Activated CD4-positive, alpha-beta memory T cell treated with anti-CD3 and anti-CD28 coated beads, Interleukin-2, amount 10 ng/mL, durations not matched to agents 7 days and 5 days (primary cell): ENCODE measurements at places on chromosomes 13 and 19. TPM values are rescaled to one million over a fixed set of nuclear protein-coding genes. Genes with fewer than 3 reads are reported as not detected.

YIPF2 gene
- 23.8 TPM for total RNA-seq

GRCh38 chr13:113086031-113086750 is 19.4 kb upstream of the F7 start:
- DNase-seq, result no peak

DNA sequence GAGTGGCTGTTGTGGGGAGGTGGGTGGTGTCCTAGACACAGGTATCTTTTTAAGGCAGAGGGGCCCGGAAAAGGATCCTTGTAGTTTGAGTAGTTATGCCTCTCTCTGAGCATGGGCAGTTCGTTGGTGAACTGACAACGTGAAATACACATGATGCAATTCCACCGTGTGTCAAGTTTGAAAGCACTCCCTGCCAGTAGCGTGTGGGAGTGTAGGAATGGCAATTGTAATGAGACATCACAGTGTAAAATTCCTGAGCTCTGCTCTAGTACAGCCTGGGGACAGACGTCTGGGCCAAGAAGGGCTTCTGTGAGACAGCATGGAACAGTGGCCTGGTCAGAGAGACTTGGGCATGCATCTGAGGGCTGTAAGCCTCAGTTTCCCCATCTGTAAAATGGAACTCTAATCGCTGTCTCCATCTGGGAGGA is 10.4 kb upstream of the ASF1B start:
- no peak for DNase-seq

KLHL1 gene
- not detected for total RNA-seq

PTGIR gene
- total RNA-seq, result 5.6 TPM

- DNase-seq, result no peak
These were observed 7.9 kb downstream of the CAB39L start for GRCh38 chr13:49435992-49436391.

DNA sequence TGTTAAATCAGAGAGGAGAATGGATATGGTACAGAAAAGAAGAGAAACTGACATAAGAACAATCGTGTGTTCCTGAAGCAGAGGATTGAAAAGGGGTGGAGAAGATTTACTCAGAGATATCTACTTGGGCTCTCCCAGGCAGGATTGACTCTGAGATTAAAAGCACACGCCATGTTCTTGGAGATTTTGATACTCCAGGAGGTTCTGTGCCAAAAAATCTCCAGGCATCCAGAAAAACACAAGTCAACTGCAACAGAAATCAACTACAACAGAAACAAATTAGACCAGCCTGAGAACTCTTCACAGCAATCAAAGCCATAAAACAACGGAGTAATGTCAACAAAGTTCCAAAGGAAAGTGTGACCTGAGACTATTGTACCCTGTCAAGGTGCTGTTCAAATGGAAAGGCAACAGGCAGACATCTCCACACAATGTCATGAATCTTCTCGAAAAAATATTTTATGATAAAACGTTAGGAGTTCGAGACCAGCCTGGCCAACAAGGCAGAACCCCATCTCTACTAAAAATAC is 104.2 kb downstream of the UBL3 start:
- no peak for DNase-seq

DNA sequence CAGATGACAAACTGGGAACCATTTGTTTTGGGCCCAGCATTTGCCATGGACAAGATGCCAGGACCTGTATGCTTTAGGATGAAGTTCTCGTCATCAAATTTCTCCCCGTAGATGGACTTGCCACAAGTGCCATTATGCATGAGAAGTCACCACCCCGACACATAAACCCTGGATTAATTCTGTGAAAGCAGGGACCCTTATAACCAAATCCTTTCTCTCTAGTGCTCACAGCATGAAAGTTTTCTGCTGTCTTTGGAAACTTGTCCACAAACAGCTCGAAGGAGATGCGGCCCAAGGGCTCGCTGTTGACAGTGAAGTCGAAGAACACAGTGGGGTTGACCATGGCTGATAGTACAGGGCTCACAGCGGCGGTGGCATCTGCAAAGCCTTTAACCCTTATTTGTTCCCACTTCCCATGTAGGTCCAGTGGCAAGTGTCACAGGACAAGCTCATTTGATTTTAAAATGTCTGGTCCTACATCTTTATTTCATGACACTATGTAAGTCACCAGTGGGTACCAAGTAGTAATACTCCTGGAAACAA is 75.2 kb upstream of the MIR17HG start:
- no peak for DNase-seq

CEACAM21 gene
- 77.8 TPM for total RNA-seq

DNA sequence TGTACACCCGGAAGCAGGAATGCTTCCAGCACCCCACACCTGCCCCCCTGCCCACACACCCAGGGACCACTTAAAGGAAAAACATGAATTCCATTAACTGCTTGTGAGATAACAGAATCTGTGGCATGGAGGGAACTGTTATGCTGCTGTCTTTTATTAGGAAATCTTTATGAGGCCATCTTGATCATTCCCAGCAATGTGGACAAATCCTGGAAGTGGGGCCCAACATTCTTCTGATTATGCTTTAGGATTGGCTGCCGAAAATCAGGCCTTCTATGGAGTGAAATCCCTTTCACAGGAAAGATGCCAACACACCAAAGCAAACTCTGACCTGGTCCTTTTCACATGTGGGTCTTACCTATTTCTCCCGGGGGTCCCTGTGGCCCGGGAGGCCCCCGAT is 114.5 kb downstream of the COL4A1 start:
- no peak for DNase-seq

TMC4 gene
- 2.8 TPM for total RNA-seq

- DNase-seq, result no peak
These were observed 1421.3 kb downstream of the OLFM4 start for GRCh38 chr13:54449922-54450321.

DPP9 gene
- 67.6 TPM for total RNA-seq

NDUFS7 gene
- 107 TPM for total RNA-seq
